ENCODE measurements at places on chromosomes 4 and X. TPM values are rescaled to one million over a fixed set of nuclear protein-coding genes. Genes with fewer than 3 reads are reported as not detected.
A peak's percentile ranks its signal among the peaks of the same experiment; 100 is the strongest.

HTN1 gene
- polyA plus RNA-seq, result not detected

TMEM185A gene
- polyA plus RNA-seq, result 18.1 TPM

GRCh38 chrX:55778322-55778721, 60.8 kb downstream of the RRAGB start:
- no peak for DNase-seq

GRCh38 chr4:3711183-3712111, 54.7 kb upstream of the ADRA2C start:
- no peak for DNase-seq

GRCh38 chr4:94135701-94136100, 72.0 kb upstream of the SMARCAD1 start:
- no peak for DNase-seq

DNA sequence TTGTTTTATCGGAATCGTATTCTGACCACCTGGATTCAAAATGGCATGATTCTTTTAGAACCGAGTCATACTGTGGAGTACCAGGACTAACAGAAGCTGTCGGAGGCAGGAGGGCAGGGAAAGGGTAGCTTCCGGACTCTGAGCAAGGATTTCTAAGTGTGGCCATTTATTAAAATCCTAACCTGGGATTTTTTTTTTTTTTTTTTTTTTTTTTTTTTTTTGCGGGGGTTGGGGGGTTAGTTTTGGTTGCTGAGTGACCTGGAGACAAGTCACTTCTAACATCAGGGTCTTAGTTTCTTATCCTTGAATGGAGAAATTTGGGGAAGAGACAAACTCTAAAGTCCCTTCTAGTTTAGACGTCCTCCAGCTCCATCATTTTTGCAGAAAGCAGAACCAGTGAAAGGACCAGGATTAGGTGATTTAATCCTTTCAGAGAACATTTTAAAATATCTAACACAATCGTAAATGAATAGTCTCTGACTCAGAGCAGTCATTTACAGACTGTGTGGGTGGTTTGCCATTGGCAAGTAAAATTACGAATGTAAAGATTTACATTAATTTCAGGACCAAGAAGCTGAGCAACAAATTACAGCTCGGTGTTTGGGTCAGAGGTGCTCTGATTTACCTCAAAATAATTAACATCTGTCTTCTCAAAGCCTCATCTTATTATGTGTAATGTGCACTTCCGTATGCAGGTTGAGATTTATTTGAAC, 7.3 kb downstream of the SLC25A5 start:
- DNase-seq, result no peak

PRDM8 gene
- 0.26 TPM for polyA plus RNA-seq

DGKK gene
- not detected for polyA plus RNA-seq

SPANXC gene
- not detected for polyA plus RNA-seq

TMPRSS11A gene
- polyA plus RNA-seq, result not detected

ENAM gene
- polyA plus RNA-seq, result 0.98 TPM

OTUD6A gene
- not detected for polyA plus RNA-seq

GUCY1B1 gene
- 15.1 TPM for polyA plus RNA-seq

DNA sequence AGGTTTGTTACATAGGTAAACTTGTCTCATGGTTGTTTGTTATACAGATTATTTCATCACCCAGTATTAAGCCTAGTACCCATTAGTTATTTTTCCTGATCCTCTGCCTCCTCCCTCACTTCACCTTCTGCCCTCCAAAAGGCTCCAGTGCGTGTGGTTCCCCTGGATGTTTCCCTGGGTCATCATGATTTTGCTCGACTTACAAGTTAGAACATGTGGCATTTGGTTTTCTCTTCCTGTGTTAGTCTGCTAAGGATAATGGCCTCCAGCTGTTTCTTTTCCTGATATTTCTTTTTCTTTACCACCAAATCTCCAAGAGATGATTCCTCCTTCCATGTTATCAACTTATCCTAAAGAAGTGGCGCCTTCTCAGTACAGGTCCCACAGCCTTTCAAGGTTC, 543.1 kb upstream of the ADGRL3 start:
- no peak for DNase-seq

GRCh38 chr4:6761649-6762615, 20.6 kb upstream of the KIAA0232 start:
- no peak for DNase-seq

GRCh38 chr4:112585977-112586736, 50.6 kb downstream of the ZGRF1 start:
- no peak for DNase-seq

SGMS2 gene
- polyA plus RNA-seq, result 55.7 TPM

GRCh38 chr4:2787230-2788100, 5.4 kb upstream of the SH3BP2 start:
- peak; percentile 62 for DNase-seq

Data from heart left ventricle (tissue), 16 donors.